8988T (cell line): ENCODE measurements at places on chromosomes 13 and 19.
A peak's percentile ranks its signal among the peaks of the same experiment; 100 is the strongest.

DNA sequence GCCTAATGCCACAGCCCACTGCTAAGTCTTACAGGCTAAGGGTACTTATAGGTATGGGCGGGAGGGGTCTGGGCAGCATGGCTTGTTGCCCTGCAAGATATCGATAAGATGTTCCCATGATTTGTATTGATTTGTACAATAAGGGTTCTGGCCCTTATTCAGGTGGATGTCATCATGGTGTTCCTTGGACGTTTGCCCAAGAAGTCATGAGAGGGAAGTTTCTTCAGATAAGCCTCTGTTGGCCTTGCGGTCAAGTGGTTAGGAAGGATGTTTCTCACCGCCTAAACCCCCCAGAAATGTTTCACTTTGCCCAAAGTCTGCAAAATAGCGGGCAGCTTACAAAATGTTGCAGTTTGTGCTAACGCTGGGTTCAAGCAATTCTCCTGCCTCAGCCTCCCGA, 7.3 kb downstream of the PARP4 start:
- DNase-seq: no peak

DNA sequence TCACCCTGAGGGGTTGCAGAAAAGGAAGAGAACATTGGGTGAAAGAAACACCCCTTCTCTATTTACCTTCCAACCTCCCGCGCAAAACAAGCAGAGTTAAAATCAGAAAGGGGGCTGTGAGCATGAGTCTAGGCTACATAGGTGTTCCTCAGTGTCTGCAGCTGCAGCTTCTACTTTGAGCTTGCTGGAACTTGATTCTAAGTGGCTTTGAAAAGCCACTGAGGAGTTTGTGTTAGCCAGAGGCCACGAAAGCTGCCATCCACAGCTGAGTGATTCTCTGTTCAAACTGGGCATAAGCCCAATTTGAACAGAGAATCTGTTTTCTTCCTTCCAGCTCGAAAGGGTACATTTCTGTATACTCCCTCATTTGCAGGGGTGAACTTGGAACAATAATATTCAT, 343.9 kb downstream of the PCDH9 start:
- no peak for DNase-seq

DNA sequence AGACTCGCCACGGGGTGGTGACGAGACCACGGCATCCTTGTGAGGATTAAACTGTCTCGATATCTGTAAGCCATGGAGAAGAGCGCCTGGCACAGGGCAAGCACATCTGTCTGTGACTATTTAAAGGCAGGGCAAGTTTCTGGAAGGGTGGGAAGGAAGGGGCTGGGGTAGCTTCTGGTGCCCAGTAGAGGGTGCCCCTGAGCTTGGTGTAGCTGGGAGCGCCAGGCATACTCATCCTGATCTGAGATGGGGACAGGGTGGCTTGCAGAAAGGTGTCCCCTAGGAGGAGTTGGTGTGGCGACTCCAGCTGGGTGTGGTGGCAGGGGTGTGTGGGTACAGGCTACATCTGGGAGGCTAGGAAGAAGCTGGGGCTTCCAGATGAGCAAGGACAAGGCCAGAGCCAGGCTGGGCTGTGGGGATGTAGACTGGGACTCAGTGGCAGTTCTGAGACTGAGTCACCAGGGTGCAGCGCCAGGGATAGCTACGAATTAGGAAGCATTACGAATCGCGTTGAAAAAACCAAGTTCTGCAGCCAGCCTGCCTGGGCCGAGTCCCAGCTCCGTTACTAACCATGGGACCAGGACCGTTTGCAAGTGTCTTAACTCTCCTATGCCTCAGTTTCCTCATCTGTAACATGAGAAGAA, 23.1 kb upstream of the ASPDH start:
- DNase-seq: no peak

- no peak for DNase-seq
Observed at GRCh38 chr13:70502944-70503343, 394.7 kb upstream of the KLHL1 start.

GRCh38 chr19:54179921-54180461, 7.0 kb upstream of the TMC4 start:
- DNase-seq: no peak

GRCh38 chr13:84029396-84029795, 147.1 kb upstream of the SLITRK1 start:
- DNase-seq: no peak

DNA sequence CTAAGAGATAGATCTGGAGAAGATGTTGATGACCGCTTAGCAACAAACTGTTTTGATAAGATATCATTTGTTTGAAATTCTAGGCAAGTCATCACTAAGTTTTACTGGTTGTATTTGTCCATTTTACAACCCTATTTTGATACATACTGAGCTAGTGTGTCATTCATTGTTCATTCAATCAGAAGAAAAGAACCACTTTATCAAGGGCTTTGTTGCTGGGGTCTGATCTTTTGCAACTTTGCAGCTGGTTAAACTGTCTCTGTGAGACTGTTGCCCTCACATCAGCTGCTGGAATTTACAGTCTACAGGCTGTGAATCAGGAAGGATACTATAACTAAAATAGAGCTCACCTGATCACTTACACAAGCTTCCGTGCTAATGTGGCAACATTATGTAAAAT, 290.5 kb downstream of the RFC3 start:
- no peak for DNase-seq

DNA sequence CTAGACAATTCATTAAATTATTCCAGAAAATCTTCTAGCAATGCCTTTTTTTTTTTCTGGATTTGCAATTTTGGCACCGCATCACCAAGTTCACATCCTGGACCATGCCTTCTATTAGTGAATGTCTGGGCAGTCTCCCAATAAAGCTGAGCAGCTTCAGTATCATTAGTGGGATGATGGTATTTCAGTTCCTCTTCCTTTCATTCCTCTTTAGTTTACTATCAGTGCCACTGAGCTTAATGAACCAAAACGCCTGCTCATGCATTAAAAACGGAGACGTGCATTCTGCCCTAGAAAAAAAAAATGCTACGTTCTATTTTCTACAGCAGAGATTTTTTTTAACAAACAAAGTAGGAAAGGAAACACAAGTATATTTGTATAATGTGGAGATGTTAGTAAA, 343.0 kb downstream of the PCDH9 start:
- DNase-seq: no peak

DNA sequence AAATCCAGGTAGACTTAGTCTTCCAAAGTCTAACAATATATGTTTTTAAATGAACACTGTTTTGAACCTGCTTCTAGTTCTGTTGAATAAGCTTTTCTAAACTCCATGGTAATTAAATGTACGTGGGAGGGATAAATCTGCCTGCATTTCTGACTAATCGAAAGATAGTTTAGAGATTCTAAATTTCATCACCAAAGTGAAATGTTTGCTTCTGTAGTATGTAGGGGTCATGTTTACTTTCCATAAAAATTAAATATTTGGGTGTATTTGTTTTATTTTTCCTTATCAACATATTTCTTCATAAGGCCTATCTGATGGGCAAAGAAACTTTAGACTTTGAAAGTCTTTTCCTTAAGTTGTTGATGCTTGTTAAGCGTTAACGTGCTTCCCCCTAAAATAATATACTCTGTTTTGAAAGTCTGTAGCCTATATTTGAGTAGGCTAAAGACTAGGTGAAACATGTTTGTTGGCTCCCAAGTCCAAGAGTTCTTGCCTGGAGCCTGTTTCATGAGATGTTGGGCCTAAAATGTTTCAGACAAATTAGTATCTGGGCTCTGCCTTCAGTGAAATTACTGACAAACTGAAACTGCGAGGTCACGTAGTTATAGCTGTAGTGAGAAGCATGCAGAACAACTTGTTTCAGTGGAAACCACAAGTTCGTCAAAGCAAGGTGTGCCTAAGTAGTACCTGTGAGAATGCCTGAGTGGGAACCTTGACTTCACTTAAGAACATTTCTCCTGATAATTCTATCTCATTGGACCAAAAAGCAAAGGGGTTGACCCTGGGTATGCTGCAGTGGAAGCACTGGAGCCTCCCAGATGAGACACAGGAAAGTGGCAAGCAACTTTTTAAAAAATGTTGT, 126.2 kb downstream of the LMO7 start:
- DNase-seq: no peak

- DNase-seq: no peak
Observed at GRCh38 chr19:39754544-39754943, 16.7 kb upstream of the CLC start.

DNA sequence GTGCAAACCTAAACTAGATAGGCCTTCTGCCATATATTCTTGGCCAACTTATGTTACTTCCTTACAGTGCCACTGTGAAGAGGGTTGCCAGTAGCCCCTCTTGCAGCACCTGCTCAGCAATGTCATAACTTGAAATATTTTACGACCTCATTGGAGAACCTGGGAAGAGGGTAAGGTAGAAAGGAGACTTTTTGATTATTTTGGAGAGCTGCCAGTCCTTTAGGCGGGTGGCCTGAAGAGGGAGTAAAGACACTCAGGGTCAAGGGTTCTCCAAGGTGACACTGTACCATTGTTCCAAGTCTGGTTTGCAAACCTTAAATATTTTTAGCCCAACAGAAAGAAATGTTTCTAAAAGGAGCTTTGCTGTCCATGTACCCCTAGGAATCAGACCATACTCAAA, 118.3 kb downstream of the FLT1 start:
- no peak for DNase-seq

DNA sequence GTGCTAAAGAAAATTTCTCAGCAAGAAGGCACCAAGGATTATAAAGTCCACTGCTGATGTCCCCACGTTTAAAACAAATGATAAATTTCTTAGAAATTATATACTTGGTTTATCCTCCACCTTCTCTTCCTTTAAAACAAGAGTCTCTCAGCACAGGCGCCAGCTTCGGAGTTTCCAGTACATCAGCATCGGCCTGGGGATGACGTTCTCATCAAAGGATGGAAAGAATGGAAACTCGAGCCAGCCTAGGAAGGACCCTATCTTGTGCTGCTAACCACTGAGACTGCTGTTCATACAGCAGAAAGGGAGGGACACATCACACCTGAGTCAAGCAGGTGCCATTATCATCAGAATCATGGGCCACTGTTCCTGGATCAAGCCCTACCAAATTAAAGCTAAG, 29.8 kb upstream of the ZNF83 start:
- DNase-seq: no peak

GRCh38 chr13:84873951-84874350, 925.3 kb downstream of the SLITRK6 start:
- no peak for DNase-seq

DNA sequence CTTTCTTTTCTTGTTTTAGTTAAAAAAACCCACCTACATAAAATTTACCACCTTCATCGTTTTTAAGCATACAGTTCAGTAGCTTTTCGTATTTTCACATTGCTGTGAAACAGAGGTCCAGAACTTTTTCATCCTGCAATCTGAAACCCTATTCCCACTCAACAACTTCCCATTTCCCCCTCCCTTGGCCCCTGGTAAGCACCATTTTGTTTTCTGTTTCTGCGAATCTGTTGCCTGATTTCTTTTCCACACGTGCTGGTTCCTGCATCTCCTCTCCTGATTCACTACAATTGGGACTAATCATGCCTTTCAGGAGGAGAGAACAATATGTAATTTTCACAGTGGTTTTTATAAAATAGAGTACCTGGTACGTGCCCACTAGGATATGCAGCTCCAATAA, 149.2 kb upstream of the RNF113B start:
- no peak for DNase-seq

DNA sequence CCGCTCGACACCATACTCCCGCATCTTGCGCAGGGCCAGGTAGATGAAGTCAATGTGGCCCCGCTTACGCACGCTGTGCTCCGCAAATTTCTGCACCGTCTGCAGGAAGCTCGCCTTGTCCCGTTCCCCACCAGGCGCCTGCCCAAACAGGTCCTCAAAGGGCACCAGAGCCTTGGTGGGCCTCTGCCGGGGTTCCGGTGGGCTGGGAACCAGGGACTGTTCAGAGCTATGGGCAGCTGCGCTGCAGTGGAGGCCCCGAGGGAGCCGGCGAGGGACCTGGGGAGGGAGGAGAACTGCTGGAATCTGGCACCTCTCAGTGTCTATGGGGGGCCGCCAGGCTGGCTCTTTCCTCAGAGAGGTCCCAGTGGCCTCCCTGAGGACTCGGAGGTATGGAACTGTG, 8.3 kb upstream of the ZNF653 start:
- no peak for DNase-seq

GRCh38 chr19:50724522-50725217, 1.5 kb downstream of the CLEC11A start:
- peak; percentile 84 for DNase-seq

DNA sequence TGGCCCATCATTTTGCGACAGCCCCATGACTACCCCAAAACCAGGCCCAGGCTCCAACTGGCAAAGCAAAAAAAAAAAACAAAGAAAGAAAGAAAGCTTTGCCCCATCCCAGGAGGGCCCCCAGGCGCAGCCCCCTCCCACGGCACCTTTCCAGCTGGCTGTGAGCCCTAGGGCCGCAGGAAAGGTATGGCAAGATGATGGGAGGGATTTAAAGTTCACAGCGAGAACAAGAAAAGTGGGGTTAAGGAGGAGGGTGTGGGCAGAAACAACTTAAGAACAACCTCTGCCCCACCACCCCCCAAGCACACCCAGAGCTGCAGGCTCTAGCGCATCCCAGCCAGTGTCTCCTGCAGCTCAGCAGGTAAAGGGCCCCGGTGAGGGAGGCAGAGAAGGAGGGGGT, at the start of gene CYP2F1:
TSS of gene CYP2F1 (plus strand) at position 301 of the 400 bp plus-strand sequence. CDS start 1,757 bp downstream, outside the sequence.
- DNase-seq: no peak

- DNase-seq: no peak
Observed at GRCh38 chr13:48214519-48215121, 18.4 kb upstream of the ITM2B start.

GRCh38 chr13:76829572-76830327, 56.5 kb downstream of the KCTD12 start:
- DNase-seq: no peak

DNA sequence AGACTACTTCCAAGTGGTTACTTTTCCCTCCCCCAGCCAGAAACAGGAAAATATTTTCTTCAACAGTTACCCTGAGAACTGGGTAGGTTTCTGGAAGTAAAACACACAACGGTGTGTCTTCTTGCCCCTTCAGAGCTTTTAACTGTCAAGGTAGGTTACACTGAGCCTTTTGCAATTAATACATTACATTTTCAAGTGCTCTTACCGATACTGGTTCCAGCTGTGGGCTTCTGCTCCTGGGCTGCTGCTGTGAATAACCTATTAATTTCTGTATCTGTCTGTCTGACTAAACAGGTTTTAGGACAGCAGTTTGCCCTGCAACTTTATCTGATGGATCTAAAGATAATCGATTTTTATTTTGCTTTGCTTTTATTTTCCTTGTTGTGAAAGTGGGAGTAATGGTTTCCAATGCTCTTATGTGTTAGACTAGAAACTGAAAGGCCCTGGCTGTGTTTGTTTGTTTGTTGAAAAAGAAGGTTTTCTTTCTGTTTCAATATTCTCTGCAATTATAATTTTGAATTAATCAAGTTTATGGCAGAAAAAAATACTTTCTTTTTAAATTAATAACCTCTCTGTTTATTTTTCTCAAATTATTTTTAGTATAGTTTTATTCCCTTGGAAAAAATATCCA, 196.7 kb upstream of the SLITRK6 start:
- DNase-seq: no peak

GRCh38 chr19:1270854-1271527, 1.9 kb downstream of the CIRBP start:
- DNase-seq: no peak

- DNase-seq: no peak
Observed at GRCh38 chr13:97879646-97880310, 73.7 kb upstream of the IPO5 start.

GRCh38 chr19:39296055-39296645, at the start of gene IFNL1:
Gene IFNL1, plus strand, starts transcription at chr19:39296407. Its CDS starts 15 bp downstream, at chr19:39296422.
- peak; percentile 20 for DNase-seq

GRCh38 chr19:5672708-5673459, 7.4 kb downstream of the MICOS13 start:
- DNase-seq: no peak

- DNase-seq: no peak
Observed at GRCh38 chr13:25816239-25816638, 235.6 kb downstream of the SHISA2 start.
